ENCODE measurements at places on chromosomes 6 and 20.

- DNase-seq: peak; percentile 43
Observed at GRCh38 chr6:2990248-2990931, 9.3 kb upstream of the NQO2 start.

DNA sequence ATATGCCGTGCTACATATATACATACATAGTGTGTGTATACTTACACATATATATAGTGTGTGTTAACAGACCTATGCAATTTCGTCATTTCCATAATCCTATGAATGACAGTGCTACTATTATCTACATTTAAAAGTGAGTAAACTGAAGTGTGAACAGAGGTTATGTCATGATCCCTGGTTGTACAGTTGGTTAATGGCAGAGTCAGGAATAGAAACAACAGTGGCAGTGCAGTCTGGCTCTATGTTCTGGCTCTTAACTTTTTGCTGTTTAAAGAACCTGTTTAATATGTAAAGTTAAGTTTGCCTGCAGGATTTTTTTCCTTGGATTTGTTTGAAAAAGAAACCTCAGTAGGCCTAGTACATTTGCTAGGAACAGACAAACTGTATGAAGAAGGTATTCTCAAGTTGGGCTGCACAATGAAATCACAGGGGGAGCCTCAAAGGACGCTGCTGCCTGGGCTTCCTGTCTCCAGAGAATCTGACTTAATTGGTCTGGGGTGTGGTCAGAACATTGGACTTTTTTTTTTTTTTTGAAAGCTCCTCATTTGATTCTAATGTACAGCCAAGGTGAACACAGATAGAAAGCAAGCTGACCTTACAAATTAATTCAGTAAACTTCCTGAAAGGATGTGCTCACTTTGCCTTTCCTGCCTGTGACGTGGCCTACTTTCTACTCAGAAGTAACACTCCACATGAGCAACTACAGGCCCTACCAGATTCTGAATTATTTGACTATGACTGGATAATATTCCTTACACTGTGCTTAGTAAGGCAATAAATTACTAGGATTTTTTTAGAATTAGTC lies 29.4 kb downstream of the PLCB1 start:
- peak; percentile 35 for DNase-seq

DNA sequence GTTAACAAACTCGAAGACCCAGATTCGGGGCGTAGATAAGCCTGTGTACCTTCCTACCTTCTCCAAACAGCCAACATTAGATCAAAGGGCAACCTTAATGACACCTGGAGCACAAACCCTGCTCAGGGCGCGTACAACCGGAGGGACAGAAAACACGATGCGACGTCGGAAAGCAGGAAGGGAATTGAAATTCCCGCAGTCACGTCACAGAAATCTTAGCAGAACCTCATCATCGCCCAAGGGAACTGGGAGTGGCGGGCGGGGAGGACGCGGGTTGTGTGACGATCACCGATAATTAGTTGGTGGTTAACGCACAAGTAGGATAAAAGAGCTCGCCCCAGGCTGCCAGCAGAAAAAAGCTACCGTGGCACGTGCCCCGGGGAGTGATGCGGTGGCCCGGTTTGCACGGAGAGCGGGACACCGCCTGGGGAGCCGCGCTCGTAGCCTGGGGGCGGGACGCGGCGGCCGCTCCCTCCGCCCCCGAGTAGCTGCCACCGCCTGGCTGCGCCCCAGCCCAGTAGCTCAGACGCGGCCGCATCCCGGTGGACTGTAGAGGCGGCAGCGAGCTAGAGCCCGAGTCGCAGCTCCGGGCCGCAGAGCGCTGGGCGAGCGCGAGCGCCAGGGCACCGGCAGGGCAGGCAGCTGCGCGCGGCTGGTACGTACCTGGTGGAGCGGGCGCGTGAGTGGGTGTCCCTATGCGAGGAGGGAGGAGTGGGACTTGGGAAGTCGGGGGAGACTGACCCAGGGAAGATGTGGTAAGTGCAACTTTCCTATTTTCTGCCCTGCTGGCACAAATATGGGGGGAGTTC lies at the start of gene PKIB:
TSS of gene PKIB (plus strand) at position 525 of the 809 bp plus-strand sequence. CDS start 107,390 bp downstream, outside the sequence.
- peak; percentile 63 for DNase-seq

DNA sequence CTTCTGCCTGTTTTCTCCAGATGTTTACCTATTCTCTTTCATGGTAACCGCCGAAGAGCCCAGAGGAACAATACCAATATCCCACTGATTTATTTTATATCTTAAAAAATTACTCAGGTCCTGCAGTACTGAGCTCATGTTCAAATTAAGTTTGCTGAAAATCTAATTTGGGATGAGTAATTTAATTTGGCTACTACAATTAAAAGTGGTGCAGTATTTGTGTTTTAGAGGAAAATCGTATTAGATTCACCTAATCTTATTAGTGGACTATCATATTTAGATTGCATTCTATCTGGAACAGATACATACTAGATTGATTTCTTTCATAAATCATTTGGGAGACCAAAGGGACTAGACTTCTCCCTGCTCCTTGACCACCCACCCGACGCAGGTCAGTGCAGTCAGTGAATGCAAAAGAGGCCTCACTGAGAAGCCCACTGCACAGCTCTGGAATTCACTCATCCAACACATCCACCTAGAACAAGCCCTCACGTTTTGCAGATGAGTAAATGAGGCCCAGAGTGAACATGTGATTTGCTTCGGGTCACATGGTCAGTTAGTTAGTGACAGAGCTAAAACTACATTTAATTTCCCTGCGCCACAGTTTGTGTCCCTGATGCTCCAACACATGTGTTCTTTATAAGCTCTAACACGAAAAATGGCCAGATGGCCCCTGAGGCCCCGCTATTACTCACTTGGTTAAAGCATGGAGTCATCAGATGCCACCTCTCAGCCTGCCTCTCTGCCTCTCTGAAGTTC lies 101.8 kb downstream of the TRERF1 start:
- peak; percentile 62 for DNase-seq

- no peak for DNase-seq
Observed at GRCh38 chr20:25077610-25078169, 4.3 kb downstream of the VSX1 start.

- DNase-seq: no peak
Observed at GRCh38 chr6:44627883-44628271, 240.4 kb downstream of the CDC5L start.

DNA sequence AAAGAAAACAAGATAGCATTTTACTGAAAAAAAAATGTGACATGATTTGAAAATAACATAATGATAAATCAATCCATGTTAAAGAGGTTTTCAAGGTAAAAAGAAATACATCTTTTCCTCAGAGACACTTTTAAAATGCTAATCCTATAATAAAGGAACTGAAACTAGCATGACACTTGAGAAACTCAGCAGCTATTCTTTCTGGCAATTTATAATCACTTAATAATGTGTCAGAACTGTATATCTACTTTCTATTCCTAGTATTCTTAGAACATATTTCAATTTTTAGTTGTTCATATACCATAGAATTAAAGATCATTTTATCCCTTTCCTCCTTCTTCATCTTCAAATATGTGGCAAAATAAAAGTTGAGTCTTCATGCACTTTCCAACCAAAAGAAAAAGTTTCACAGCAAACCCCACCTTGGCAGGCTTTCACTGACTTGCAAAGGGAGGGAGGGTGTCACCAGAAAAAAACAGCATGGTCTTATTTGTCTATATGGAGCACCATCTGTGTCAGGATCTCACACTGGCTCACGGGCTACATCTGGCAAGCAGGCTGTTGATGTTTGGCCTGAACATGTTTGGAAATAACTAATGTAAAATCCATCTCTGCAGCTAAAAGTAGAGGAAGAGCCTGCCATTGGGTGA lies 48.5 kb downstream of the FHL5 start:
- no peak for DNase-seq

DNA sequence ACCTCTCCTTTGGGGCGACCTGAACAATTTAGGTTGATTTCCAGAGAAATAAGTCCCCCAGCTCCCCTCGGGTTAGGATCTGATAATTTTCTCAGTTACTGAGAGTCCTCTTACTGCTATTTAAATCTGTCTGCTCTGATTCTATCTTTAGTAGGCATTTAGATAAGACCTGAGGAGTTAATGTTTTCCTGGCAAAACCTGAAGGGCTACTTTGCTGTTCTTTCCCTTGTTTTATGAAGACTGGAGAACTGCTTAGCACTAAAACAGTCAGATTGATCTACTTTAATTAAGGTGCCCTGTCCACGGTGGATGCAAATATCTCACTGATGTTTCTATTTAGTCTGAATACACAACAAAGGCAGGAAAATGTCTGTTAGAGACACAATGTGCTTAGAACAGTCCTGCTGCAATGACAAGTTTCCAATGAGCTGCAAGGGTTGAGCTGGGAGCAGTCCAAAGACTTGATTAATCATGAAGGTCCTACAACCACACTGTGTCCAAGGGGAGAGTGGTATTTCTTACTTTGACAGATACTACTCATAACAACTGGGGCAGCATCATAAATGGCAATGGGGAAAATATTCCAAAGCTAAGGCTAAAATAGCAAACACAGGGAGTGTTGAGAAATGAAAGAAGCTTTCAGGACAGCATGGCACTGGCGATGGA lies 15.7 kb downstream of the ADTRP start:
- DNase-seq: no peak

GRCh38 chr6:24827162-24827561 lies 28.4 kb upstream of the ARMH2 start:
- no peak for DNase-seq

- peak; percentile 59 for DNase-seq
Observed at GRCh38 chr6:110708295-110708950, 106.8 kb downstream of the CDK19 start.

DNA sequence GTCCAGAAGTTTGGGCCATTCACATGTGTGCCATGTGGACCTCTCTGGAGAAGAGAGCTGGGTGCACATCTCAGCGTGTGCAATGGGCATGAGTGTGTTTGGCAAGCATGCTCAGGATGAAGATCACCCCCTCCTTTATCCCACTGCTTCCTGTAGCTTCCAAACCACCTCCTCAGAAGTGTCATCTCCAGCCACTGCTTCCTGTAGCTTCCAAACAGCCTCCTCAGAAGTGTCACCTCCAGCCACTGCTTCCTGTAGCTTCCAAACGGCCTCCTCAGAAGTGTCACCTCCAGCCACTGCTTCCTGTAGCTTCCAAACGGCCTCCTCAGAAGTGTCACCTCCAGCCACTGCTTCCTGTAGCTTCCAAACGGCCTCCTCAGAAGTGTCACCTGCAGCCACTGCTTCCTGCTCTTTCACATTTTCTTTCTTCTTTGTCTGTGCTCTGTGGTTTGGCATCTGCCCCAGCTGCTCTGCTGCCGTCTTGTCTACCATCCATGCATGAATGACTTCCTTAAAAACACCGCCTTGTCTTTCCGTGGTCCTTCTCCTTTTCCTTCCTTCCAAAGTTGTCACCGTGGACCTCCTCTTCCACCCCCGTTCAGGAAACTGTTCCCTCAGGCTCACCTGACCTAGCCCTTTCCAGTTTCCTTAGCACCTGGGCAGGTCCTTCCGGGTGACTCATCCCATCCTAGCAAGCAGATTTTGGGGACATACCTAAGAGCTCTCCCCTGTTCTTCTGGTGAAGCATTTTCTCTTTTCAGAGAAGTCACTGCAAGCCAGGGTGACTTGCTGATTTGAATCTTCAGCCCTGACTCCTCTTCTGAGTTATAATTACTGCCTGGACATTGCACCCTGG lies 43.5 kb upstream of the TIAM2 start:
- no peak for DNase-seq

GRCh38 chr6:69180361-69181067 lies 545.4 kb downstream of the ADGRB3 start:
- DNase-seq: no peak

DNA sequence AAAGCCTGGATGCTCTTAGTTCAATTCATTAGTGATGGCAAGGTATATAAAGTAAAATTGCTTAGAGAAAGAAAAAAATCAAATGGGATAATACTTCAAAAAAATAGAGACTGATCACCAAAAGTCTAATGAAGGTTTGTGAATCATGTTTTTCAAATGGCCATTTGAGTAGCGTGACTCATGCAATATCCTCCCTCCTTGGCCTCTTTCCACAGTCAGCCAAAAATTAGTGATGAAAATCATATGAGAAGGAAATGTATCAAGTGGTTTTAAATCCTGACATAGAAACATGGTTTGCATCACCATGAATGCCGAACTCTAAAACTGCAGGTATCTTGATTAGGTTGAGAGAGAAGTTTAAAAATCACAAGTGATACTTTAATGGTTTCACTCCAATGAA lies 1.2 kb upstream of the COL19A1 start:
- peak; percentile 77 for DNase-seq

GRCh38 chr6:106648651-106649308 lies 19.4 kb downstream of the QRSL1 start:
- no peak for DNase-seq

DNA sequence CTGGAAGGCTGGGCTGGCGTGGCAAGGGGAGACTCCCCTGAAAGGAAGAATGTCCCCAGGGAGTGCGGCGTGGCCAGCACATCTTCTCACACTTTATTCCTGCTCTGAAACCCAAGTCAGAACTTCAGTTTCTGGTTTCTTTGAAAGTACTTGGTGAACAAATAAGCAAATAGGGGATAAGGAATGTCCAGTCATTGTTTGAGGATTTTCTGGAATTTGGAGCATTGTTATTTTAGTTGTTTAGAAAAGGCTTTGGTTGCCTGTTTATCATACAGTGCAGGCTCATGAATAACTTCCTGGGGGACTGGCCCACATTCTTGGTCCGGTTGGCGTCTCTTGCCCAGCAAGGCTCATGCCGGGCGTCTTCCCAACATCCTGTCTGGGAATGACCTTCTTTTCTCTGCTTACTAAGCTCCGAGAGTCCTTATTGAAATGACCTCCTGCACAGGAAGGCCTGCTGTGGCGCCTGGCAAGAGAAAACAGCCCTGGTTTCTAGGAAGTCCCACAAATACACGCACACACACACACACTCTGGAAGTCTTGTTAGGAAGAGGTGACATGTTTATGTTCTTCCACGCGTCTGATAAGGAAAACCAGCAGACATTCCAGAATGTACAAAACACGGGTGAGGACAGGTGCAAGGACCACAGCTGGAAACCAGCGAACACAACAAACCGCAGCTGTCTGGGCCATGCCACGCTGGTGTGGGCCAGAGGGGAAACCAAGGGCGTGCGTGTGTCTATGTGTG lies 71.9 kb downstream of the TMEM170B start:
- peak; percentile 79 for DNase-seq

DNA sequence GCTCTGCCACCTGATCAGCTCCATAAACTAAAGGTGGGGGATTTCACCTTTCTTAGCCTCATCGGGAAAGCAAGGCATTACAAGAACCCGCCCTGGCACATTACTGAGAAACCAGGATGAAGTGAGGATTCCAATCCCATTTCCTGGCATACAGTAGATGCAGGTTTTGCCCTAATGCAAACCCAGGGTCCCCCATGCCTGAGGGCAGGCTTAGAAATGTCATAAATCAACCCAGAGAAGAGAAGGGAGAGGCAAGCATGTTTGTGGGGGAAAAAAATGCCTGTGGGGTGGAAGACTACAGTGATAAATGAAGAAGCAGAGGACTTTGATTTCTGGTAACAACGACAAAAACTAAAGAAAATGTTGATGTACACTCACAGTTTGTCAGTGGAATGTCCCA lies 18.0 kb upstream of the PMEPA1 start:
- DNase-seq: no peak

DNA sequence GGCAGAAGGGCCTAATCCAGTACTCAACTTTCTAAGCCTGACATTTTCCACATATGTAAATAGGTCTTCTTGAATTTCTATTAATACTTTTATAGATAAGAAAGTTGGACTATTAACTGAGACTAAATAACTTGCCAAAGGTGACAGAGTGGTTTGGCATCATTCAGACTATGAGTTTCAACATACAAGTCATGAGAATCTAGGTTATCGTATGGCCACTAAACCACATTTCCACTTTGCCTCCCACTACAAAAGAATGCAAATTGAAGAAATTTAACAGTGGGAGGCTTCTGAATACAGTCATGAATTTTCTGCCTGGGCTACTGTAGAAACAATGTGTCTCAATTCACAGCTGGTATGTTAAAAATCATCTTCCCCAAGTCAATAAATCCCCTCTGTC lies 531.0 kb upstream of the AGPAT4 start:
- DNase-seq: peak; percentile 13

- no peak for DNase-seq
Observed at GRCh38 chr20:45976086-45976485, 4.1 kb upstream of the ZNF335 start.

All from fibroblast of skin of right quadriceps (primary cell).